Esophagus muscularis mucosa (tissue), 4 donors: ENCODE measurements at places on chromosomes 2 and 18.

GRCh38 chr2:77720115-77720514 lies 197.9 kb upstream of the LRRTM4 start:
- no peak for DNase-seq

DNA sequence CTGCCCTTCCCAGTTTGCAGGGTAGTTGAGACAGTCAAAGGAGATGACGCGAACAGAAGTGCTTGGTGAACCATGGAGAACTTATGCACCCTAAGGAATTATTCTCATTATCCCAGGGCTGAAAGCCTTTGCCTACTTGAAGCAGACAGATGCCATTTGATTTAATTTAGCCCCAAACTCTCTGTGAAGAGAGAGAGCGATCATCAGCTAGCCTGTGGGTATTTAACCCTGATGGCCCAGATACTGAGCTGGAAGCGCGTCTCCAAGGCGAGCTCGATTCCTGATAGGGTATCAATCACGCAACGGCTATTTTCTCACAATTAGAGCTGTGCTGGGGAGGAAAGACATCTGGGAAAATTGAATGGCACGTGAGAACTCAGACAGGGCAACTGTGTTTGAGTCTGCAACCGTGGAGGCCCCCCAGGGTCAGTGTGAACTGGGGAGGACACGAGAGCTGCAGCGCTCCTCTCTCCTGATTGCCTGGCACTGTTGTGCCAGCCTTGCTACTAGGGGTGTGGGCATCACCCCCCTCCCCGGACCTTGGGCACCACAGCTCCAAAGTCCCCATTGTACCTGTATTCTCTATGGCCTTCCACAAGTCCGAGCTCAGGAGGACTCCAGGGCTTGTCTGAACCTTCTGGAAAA lies 73.2 kb downstream of the CAPN13 start:
- DNase-seq, result no peak

- peak; percentile 34 for DNase-seq
These were observed 215.3 kb downstream of the ANAPC1 start for GRCh38 chr2:111668741-111669140.

DNA sequence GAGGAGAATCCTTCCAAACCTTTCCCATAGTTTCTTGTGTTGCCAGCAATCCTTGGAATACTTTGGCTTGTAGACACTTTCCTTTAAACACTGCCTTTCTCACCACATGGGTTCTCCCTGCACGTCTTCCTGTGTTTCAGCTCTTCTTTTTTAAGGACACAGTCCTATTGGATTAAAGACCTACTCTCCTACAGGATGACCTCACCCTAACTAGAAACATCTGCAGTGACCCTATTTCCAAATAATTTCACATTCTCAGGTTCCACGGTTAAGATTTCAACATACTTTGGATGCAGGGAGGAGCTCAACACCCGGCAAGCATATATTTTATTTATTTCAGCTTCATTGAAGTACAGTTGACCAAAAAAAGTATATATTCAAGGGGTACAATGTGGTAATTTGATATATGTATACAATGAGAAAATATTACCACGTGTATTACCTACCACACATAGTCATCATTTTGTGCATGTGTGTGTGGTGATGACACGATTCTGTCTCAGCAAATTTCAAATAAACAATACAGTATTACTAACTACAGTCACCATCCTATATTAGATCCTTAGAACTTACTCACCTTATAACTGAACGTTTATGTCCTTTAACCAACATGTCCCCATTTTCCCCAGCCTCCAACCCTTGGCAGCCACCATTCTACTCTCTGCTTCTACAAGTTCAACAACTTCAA lies 745.0 kb downstream of the CBLN2 start:
- DNase-seq, result no peak

GRCh38 chr2:204948024-204948763 lies 402.9 kb downstream of the PARD3B start:
- DNase-seq, result no peak

GRCh38 chr2:232530626-232531260 lies 4.8 kb downstream of the CHRND start:
- no peak for DNase-seq

GRCh38 chr2:24345937-24346336 lies 14.4 kb downstream of the ITSN2 start:
- no peak for DNase-seq

DNA sequence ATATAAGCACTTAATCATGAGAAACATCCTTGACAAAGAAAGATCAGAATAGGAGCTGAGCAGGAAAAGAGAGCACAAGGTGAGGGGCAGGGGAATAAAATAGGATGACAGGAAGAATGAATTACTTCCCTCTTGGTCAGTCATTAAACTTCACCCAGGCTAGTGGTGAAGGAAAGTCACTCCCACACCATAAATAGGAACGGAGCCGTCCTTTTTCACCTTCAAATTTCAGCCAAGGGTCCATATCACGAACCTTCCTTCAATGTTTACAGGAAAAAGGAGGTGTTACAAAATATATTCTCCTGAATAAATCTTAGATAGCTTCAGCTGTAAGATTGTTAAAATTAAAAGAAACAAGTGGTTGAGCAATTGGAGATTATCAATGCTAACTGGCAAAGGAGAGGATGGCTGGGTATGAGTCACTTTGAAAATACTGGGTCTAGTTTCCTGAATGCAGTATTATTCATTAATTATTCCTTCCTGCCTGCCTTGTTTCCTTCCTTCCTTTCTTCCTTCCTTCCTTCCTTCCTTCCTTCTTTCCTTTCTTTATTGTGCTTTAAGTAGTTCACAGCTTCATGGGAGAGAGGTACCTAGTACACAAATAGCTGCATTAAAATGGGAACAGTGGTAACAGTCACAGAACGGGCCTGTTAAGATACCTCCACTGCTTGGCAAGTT lies 292.3 kb upstream of the ID2 start:
- DNase-seq, result peak; percentile 26

DNA sequence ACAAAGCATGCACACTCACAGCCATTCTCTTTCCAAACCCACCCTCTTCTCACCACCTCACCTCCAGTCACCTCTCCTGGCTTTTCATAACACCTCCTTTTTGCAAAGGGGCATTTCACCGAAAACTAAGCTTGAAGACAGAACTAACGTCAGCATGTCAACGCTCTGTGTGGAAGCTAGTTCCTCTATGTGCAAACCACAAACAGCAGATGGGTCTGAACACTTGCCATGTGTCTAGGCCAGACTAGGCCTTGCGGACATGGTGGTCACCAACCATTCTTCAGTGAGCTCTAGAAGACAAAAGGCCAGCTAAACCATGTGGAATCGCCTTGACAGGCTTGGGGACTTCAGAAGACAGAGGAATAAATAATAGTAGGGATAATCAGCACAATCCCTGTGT lies 148.5 kb downstream of the TXNL1 start:
- DNase-seq, result no peak

DNA sequence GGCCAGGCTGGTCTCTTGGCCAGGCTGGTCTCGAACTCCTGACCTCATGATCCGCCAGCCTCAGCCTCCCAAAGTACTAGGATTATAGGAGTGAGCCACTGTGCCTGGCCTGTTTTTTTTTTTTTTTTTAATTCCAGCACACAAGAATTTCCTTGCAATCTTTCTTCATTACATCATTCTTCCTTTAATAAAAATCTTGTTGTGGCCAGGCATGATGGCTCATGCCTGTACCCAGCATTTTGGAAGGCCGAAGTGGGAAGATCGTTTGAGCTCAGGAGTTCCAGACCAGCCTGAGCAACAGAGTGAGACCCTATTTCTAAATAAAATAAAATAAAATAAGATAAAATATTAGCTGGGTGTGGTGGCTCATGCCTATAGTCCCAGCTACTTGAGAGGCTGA lies 21.4 kb upstream of the PLEKHM3 start:
- DNase-seq, result no peak

DNA sequence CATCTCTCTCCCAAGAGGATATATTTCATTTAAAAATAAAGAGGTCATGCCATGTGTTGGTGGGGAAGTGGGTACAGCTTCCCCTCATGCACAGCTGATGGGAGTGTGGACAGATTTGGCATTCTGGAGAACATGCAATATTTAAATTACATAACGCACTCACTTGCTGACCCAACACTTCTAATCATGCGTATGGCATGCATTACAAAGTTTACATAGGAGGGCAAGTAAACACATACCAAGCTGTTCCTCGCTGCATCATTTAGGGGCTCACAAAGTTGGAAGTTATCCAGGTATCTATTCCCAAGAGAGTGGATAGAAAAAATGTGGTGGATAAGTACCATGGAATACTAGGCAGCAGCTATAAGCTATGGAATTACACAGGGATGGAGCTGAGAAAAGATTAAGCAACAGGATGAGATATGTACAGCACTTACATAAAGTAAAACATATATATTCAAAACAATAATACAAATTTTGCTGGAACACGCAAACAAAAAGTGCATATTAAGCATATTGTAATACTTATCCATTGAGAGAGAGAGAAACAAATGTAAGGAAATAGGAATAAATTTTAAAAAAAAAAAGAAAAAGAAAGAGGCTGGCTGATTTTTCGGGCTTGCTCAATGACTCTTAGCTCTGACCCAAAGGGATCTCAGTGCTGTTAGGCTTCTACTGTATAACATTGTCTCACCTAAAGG lies 11.0 kb downstream of the CYP1B1 start:
- DNase-seq, result no peak

DNA sequence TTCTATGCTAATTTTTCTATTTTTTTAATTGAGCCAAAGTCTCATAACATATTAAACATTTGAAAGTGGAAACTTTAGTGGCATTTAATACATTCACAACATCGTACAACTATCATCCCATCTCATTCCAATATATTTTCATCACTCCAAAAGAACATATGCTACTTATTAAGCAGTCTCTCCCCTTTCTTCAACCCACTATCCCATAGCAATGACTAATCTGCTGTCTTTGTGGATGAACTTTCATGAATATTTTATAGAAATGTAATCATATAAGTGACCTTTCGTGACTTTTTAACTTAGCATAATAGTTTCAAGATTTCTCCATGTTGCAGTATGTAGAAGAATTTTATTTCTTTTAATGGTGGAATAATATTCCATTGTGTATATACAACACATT lies 90.3 kb downstream of the CCDC178 start:
- no peak for DNase-seq

GRCh38 chr18:24238387-24238786 lies 99.5 kb downstream of the CABYR start:
- DNase-seq, result no peak

GRCh38 chr2:120539937-120540718 lies 194.2 kb downstream of the INHBB start:
- no peak for DNase-seq
